Urinary bladder (tissue), 4 donors: ENCODE measurements at places on chromosomes 1 and 21. TPM values are rescaled to one million over a fixed set of nuclear protein-coding genes. Genes with fewer than 3 reads are reported as not detected.

Gene CNIH4
- total RNA-seq = 56.4 TPM

Gene GNG12
- total RNA-seq = 264 TPM

Gene SYT11
- total RNA-seq = 36.4 TPM

Gene SLC30A10
- total RNA-seq = 1.4 TPM

Gene MTHFR
- 26.9 TPM for total RNA-seq

Gene NBPF9
- 20.6 TPM for total RNA-seq

Gene CD1E
- total RNA-seq = 0.69 TPM

Gene SCNM1
- total RNA-seq = 22.4 TPM

Gene GPATCH2
- total RNA-seq = 54.0 TPM

Gene SPRR1B
- total RNA-seq = not detected

Gene NUCKS1
- 287 TPM for total RNA-seq
